ENCODE measurements at places on chromosomes 11 and 22. TPM values are rescaled to one million over a fixed set of nuclear protein-coding genes. Genes with fewer than 3 reads are reported as not detected.

Gene C11orf16
- total RNA-seq = not detected

Gene RIMBP3C
- 0.34 TPM for total RNA-seq

DNA sequence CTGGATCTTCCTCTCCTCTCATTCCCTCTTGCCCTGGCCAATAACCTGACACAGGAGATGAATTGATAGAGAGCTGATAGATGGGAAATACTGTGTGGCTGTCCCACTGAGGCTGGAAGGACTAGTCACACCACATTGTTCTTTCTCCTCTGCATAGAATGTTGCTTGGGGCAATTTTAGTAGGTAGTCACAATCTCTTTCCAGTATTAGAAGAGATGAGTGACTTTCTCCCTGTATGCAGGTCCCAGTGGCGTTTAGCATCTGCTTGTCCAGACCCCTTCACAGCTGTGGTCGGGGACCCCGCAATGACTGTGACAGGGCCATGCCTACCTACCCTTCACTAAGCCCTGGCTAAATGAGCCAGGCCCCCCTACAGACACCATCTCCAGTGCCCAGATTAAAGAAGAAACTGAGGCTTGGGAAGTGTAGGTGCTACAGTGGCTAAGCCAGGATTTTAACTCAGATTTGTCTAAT, 24.0 kb upstream of the P2RY2 start:
- no peak for DNase-seq
- no peaks in the 10 kb centered on the region for H3K36me3 ChIP-seq
- peaks cover 4% of the 10 kb centered on the region for H3K27me3 ChIP-seq
- no peak overlapping the region for H3K27ac ChIP-seq

DNA sequence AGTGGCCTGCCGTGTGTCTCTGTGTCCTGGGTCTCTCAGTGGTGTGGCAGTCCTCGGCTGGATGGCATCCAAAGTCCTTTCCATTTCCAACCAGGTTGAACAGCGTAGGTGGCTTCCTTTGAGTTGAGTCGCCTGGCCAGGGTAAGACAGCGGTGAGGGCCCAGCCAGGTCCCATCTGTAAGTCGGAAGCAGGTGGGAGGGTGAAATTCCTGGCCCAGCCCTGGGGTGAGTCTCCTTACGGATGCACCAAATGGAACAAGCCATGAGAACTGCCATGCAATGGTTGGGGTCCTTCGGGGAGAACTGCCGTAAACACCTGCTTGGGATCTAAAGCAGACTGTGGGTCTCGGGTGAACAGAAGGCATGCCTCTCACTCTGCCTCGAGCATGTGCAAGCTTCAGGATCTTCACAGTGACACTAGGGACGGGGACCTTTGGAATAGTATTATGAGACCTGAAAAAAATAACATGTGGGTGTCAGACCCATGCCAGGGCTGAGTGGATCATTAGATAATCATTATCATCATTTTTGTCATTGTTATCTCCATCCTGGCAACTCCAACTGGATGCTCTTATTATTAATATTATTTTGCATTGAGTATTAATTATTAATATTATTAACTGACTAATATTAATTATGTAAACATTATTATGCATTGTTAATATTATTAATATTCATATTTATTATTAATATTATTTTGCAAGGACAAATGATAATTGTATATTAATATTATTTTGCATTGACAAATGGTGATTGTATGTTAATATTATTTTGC, 57.7 kb upstream of the LINC01488 start:
- no peak for DNase-seq
- peaks cover 14% of the 10 kb centered on the region for H3K27me3 ChIP-seq
- no peak overlapping the region for H3K4me3 ChIP-seq
- H3K4me1 ChIP-seq = peaks cover 14% of the 10 kb centered on the region
- H3K27ac ChIP-seq = no peak overlapping the region
